Activated naive CD4-positive, alpha-beta T cell treated with anti-CD3 and anti-CD28 coated beads, Interleukin-2, amount 50 U/mL, for 72 hours (primary cell): ENCODE measurements at places on chromosomes 7 and 10.

GRCh38 chr10:43194266-43194665 is 56.0 kb downstream of the CSGALNACT2 start:
- no peak for DNase-seq

GRCh38 chr10:131578472-131578970 is 267.0 kb upstream of the TCERG1L start:
- no peak for DNase-seq

- no peak for DNase-seq
Observed at GRCh38 chr7:132501956-132502355, 74.3 kb downstream of the PLXNA4 start.

DNA sequence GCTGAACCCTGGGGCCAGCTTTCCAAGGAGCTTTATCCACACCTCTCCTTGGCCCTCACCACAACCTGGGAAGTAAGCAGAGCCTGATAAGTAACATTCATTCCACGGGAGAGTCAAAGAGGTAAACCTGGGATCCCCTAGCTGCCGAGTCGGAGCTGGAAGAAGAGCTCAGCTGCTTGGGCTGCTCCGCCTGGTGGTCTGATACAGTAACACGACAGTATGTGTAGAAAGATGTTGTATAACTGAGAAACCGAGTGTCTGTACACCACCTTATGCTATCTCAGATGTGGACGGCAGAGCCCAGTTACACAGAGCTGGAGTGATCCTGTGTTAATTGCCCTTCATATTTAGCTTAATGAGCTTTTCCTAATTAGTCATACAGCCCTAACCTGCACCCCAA is 151.3 kb upstream of the KMT2E start:
- DNase-seq, result no peak

DNA sequence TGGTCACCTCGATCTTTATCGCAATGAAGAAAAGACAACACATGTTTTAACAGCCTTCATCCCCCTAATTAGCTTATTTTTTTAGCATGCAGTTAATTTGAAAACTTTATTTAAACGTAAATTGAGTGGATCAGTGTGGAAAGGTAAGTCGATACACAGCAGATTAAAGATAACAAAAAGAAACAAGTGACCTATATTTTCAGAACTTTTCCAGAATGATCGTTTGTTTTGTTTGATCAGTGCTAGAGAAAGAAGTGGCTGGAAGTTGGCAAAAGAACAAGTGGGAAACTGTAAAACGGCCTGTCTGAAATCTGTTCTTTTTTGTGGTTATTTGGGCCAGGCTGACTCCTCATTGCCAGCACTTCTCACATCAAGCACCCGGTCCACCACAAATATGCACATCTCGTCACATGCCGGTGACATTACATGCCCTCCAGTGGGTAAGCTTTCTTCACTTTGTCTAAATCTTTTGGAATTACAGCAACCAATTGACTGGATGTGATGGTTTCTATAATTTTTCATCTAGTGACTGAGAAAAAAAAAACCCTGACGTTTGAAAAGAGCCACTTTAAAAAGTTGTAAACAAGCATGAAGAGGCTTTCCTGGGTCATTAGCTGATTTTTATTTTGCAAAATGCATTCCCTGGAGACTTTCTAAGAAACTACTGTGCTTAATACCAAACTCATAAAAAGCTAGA is 33.2 kb downstream of the C7orf33 start:
- no peak for DNase-seq

GRCh38 chr7:102193806-102194205 is 92.9 kb upstream of the SH2B2 start:
- DNase-seq, result no peak

DNA sequence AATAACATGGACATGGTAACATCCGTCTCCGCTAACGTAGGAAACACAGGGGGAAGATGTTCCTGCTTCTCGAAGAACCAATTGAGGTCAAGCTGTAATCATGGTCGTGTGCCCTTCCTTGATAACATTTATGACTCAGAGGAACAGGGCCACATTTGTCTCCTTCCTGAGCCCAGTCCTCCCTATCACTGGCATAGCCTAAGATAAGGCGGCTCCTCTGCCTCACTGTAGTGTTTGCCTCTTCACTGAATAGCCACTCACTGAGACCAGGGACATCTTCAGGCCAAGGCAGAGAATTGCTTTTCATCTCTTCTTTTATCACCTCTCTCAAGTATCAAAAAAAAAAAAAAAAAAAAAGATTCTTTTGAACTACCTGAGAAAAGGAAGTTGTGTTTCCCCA is 5.4 kb upstream of the GRM8 start:
- DNase-seq, result no peak

DNA sequence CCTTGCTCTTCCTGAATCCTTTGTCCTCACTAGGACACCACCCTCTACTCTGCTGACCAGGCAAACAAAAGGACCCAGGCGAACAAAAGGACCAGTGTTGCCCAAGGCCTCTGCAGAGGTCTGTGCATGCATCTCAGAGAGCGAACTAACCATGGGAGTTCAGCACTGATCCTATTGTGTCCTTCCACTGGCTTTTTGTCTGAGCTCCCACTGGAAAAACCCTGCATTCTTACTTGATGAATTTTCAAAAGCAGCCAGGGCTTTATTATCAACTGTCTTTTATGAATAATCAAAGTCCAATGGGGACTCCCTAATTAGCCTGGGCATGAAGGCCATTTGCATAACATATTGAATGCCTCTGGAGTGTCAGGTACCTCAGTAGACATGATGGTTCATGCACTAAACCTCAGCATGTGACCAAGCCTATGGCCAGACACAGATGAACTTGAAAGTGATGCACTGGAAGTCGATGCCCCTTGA is 140.6 kb downstream of the KCNMA1 start:
- DNase-seq, result no peak

- no peak for DNase-seq
Observed at GRCh38 chr10:132521466-132522102, 16.0 kb upstream of the INPP5A start.

- no peak for DNase-seq
Observed at GRCh38 chr10:29392376-29393021, 103.6 kb downstream of the LYZL1 start.

DNA sequence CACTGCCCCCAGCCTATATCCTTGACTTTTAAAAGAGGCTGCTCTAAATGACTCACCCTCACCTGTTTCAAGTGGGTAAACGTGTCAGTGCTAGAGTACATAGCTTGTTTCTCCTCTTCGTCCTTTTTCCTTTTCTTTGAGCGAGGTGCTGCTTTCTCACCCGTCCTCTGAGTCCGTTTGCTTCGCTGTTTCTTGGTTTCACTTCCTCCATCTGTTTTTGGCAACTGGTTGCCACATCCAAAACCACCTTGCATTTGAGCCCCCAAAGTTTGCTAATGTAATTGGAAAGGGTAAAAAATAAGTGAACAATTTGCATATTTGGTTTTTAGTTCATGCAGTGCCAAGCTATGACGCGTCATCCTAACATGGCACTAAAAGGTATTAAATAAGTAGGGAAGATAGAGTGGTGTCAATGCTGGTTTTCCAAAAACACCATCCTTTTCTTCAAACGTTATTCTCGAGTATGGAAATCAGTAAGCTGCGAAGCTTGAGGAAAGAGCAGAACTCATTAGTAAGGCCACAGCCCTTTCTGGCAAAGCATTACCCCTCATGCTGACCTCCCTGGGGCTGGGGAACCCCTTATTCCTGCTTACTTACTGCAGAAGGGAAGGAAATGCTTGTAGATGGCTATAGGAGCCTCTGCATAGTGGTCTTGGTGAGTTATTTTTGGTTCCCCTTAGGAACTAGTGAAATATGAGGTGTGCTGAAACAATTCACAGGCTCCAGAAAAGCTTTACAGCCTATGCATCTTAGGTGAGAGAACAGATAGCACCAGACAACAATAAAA is 133.5 kb downstream of the GALNT11 start:
- DNase-seq, result no peak

DNA sequence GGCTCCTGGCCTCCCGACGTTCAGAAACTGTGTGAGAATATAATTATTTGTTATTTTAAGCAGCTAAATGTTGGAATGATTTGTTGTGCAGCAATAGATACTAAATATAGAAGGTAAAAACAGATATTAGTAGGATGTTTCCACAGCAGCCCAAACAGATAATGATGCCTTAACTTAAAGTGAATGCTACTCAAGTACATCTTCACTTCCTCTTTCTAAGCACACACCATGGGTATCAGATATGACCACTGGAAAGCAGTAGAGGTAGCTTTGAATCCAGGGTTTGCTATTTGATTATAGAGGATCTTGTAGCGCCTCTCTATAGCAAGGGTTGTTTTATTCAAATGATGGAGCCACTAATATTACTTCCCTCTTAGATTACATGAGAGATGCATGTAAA is 38.2 kb upstream of the BET1 start:
- DNase-seq, result no peak

GRCh38 chr10:35178331-35178730 is 51.7 kb downstream of the CREM start:
- no peak for DNase-seq

DNA sequence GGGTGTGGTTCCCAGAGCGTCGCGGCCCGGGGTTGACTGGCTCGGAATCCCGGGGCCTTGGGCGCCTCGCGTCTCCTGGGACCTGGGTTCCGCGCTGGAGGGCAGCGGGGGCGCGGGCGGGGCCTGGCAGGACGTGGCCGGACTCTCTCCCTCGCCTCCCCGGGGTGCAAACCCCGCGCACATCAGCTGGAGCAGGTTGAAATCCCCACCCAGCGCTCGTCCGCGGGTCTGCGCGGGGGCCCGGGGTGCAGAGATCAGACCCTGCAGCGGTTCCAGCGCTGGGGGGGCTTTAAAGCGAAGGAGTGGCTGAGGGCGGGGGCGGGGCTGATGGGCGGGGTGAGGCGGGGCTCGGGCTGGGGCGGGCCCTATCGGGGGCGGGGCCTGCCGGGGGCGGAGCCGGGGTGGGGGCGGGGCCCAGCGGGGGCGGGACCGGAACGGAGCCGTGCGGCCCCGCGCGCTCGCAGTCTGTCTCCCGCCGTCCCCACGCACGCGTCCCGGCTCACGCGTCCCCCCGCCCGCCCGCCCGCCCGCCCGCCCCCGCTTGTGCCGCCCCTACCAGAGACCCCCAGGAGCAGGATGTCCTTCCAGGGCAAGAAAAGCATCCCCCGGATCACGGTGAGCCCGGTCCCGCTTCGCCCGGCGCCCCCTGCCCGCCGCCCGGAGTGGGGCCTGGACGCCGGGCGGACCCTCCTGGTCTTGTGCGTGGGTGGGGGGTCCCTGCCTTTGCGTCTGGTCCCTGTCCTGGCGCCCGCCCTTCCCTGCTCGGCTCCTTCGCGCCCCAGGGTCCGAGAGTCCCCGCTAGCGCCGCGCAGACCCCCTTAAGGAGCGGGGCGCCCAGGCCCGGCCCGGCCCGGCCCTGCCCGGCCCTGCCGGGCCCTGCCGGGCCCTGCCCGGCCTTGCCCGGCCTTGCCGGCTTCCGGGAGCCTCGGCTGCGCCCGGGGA is at the start of gene DPYSL4:
TSS of gene DPYSL4 (plus strand) at position 461 of the 942 bp plus-strand sequence. CDS start at position 577, 116 bp downstream.
- no peak for DNase-seq

DNA sequence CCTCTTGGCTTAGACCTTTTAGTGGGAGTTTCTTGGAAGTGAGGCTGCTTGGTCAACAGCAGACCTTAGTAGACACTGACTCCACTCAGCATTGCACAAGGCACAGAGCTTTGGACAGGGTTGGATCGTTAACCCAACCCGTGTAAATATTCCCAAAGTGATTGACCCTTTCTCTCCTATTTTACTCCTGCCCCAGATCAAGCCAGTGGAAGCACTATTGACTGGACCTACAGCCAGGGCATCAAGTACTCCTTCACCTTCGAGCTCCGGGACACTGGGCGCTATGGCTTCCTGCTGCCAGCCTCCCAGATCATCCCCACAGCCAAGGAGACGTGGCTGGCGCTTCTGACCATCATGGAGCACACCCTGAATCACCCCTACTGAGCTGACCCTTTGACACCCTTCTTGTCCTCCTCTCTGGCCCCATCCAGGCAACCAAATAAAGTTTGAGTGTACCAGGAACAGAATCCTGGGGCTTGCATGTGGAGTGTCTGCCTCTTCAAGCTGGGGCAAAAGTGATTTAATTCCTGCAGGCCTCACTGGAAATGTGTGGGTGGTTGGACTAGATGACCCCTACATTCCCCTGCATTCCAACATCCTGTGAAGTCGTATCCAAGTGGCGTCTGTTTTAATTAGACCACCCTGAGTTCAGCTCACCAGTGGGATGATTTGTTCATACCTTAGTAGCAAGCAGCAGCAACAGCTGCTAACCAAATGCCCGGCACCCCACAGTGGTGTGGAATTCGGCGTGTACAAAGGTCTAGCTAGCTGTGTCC is 7.5 kb downstream of the CPA1 start:
- DNase-seq, result no peak

- DNase-seq, result no peak
Observed at GRCh38 chr10:89121764-89122020, 85.4 kb downstream of the CH25H start.

DNA sequence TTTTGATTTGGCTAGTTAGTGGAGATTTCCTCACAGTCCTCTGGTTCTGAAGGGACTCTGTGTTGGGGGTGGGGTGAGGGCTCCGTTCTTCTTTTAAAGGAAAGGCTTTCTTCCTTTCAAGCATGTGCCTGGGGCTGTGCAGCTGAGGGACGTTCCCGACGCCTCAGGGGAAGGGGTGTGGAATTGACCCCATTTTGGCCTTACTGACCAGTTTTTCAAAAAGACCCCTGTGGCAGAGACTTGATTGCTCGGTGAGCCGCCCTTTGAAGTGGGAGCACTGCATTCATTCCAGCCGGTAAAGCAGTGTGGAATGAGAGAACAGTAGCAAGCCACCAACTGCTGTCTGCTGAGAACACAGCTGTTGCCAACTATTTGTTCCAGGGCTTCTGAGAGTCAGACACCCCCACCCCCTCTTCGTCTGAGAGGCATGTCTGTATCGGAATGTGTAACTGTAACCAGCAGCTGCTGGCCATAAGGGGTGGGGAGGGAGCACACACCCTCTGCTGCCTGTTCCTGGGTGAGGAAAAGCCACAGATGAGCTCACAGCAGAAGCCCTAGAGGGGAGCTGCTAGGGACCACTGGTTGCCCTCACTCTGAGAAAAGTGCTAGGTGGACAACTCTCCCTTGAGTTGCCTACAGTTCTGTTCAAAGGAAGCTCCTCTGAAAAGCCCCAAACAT is 33.2 kb downstream of the WBP1L start:
- peak; percentile 19 for DNase-seq

GRCh38 chr10:93768892-93769291 is 11.2 kb downstream of the LGI1 start:
- no peak for DNase-seq

GRCh38 chr10:113612154-113612553 is 51.7 kb downstream of the NRAP start:
- DNase-seq, result no peak

DNA sequence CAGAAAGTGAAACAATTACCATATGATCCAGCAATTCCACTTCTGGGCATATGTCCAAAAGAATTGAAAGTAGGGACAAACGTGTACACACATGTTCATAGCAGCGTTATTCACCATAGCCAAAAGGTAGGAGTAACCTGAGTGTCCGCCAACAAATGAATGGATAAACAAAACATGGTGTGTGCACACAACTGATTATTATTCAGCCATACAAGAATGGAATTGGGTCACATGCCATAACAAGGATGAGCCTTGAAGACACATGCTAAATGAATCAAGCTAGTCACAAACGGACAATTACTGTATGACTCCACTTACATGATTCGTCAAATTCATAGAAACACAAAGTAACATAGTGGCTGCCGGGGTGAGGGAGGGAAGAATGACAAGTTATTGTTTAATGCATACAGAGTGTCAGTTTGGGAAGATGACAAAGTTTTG is 4.1 kb upstream of the OIT3 start:
- DNase-seq, result no peak

- DNase-seq, result no peak
Observed at GRCh38 chr7:130008941-130009847, 42.0 kb downstream of the ZC3HC1 start.

GRCh38 chr7:29840701-29841100 is 34.4 kb downstream of the WIPF3 start:
- DNase-seq, result no peak
